ENCODE measurements at places on chromosomes 11 and 22.

GRCh38 chr22:31346733-31347250, 646 bp upstream of the PATZ1 start:
- DNase-seq: no peak

GRCh38 chr22:48192920-48193319, 1430.5 kb downstream of the TBC1D22A start:
- no peak for DNase-seq

DNA sequence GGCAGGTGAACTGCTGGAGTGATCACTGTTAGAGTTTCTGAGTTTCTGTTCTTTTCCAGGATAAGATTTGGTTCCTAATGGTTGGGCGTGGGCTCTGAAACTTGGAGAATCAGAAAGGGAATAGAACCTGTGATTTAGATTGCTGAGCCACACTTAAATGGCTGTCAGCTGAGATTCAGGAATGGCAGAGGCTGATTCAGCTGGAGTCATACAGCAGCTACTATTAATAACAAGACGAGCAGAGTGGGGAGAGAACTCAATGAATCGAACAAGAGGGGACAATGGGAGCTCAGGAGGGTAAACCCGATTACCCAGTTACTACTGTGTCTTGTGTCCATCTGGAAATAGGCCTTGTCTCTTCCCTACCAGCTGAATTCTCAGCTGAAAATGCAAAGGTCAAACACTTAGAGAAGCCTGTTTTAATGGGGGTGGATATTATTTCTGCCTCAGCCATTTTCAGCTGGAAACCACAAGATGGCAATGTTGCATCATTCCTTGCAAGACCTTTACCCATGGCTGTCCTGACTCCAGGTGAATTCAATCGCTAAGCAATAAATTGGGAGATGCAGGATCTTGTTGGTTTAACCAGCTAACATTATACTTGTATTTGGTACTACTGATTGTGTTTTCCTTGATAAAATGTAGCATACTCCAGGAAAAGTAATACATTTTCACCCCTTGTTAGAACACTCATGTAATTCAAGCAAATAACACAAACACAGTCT, 104.5 kb upstream of the RAG2 start:
- no peak for DNase-seq

DNA sequence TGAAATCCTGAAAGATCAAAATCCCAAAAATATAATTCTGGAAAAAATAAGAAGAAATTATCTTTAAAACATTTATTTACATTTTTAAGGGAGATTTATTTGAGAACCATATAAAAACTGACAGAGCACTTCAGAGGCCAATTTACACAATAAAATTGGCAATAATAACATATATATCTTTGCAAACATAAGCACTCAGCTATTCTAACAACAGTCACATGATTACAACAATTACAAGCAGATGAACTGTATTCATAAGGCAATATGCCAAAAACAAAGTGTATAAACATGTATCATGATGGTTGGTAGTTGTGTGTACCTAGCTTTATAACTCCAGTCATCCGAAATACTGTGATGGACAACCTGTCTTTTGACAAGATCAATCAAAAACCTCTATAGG, 17.7 kb upstream of the RASSF10 start:
- DNase-seq: no peak

DNA sequence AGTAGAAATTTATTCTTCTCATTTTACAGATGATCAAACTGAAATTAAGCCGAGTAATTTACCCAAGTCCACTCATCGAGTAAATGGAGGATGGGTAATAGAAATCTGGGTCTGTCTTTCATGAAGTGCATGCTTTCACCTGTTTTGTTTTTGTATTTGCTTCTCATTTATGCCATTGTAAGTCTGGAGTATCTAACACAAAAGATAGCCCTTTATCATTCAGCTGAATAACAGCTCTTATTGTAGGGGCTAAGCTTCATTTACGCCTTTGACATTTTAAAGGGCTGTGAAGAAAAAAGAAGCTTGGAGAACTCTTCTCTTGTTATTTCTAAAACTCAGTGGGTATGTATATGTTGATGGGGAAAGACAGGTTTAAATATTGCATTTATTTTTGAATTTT, 1196.2 kb upstream of the TENM4 start:
- DNase-seq: no peak

GRCh38 chr11:57133366-57134038, 48.3 kb upstream of the LRRC55 start:
- DNase-seq: no peak
